ENCODE measurements at places on chromosomes 4 and X.

- no peak for DNase-seq
Observed at GRCh38 chr4:52098618-52099017, 47.5 kb downstream of the SPATA18 start.

- DNase-seq: no peak
Observed at GRCh38 chr4:72006586-72006985, 25.2 kb upstream of the NPFFR2 start.

DNA sequence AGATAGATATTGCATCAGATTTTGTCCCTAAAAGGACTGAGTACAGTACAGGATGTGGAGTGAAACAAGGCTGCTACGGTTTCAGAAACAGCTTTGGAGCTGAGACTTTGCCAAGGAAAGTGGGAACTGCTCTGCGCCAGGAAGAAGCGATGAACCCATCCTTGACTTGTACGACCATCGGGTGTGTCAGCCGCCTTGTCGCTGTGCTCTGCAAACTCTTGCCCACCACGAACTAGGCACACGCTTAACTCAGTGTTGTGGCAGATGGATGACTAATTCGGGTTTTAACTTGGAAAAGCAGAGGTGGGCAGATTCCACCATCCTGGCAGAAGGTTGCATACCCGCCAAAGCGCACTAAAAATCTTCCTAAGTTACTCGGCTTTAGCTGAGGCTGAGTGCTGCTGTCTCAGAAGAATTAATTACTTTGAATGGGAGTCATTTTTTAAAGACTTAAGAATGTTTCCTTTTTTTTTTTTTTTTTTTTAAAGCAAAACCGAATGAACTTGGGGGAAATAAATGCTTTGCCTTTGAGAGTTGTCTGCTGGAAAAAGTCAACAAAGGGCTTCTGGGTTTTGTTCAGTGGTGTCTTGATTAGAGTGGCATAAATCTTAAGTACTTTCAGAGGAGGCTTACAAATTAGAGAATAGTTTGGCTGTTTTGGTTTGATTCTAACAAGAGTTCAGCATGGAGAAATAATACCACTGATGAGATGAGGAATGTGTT lies 69.5 kb downstream of the SHROOM2 start:
- no peak for DNase-seq

DNA sequence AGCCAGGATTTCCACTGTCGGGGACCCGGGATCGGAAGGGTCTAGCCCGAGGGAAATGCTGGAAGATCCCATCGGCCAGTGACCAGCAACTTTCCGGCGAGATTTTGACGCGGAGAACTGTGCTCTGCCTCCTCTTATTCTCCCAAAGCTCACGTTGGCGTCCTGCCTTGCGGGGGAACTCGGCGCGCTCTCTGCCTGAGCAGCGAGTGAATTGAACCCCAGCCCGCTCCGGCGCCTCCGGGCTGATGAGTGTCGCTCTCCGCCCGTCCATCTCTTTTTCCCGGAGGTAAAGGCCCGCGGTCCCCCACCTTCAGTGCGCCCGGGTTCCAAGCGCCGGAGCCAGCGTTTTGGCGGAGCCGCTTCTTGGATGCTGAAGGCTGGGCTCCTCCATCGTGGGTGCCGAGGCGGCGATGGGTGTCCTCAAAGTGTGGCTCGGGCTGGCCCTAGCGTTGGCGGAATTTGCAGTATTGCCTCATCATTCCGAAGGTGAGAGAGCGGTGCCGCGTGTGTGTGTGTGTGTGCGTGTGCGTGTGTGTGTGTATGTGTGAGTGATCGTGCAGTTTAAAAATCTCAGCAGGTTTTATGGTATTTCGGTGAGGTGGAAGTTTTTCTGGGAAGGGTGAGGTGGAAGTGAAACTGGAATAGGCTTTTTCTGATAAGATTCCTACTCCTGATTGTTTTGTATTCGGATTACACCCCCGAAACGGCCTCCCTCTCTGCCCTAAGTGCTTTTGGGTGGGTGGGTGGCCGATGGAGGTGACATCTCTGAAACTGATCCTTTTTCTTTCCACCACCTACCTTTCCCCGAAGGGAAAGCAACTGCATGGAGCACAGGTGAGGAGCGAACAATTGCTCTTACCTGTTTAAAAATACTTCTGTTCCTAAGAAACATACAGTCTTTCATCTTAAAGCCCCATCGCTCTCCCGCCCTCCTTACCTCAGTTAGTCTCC lies 752 bp downstream of the FRAS1 start:
- DNase-seq: peak; percentile 76

DNA sequence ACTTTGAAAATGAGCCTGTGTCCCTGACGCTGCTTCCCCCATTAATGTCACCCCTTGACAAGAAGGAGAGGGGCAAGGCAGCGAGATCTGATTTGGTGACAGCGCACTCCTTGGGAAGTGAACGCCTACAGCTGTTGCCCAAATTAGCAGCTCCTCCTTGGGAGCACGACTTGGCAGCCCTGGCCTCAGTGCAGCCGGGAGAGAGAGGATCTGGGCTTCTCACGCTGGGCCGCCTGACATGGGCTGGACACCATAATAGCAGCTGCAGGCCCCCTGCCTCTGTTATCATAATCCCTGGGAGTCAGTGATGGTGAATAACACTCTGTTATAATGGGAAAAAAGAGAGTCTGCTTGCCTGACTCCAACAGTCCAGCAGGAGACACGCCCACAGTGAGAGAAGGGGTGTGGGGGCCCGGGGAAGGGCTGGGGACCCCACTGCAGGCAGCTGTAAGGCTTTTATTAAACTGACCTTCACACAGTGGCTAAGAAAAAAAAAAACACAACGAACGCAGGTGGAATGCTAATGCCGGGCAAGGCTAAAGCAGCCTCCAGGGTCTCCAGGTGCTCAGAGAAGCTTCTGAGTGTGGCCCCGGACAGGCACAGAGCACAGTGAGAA lies 73.3 kb downstream of the PSAPL1 start:
- no peak for DNase-seq

GRCh38 chr4:48462363-48462762 lies 20.8 kb upstream of the SLC10A4 start:
- DNase-seq: no peak

GRCh38 chr4:101050088-101050836 lies 297.1 kb downstream of the PPP3CA start:
- DNase-seq: no peak

- no peak for DNase-seq
Observed at GRCh38 chrX:54359408-54359807, 1.6 kb upstream of the WNK3 start.

Measured in coronary artery (tissue), 2 donors.